Chondrocyte (in vitro differentiated cells): ENCODE measurements at places on chromosomes 6 and 20. TPM values are rescaled to one million over a fixed set of nuclear protein-coding genes. Genes with fewer than 3 reads are reported as not detected.

- H3K36me3 ChIP-seq = peaks cover 2% of the 10 kb centered on the region
- H3K4me3 ChIP-seq = no peak overlapping the region
- no peak for DNase-seq
- no peak overlapping the region for H3K27ac ChIP-seq
Measured at GRCh38 chr6:89398762-89399525, 13.1 kb downstream of the RRAGD start.

GRCh38 chr6:155400654-155400965, 55.0 kb downstream of the NOX3 start:
- H3K27me3 ChIP-seq = no peaks in the 10 kb centered on the region
- no peak overlapping the region for H3K27ac ChIP-seq
- no peaks in the 10 kb centered on the region for H3K36me3 ChIP-seq

DNA sequence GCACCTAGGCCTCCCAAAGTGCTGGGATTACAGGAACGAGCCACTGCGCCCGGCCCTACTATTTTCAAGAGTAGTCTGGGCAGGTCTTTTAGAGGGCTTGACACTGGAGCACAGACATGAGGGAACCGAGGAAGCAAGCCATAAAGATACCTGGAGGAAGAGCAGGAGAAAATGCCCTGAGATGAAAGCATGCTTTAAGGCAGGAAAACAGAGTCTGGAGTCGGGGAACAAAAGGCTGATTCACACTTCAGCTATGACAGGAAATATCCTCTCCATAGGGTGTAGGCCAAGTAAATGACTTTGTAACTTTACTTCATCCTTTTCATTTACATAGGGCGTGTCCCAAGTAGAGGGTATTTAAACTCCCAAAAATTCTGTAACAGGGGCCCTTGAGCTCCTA, 4.3 kb upstream of the SERINC3 start:
- no peak overlapping the region for H3K4me3 ChIP-seq
- H3K36me3 ChIP-seq = no peaks in the 10 kb centered on the region
- H3K27me3 ChIP-seq = no peaks in the 10 kb centered on the region
- H3K4me1 ChIP-seq = peaks cover 18% of the 10 kb centered on the region
- no peak for DNase-seq

- peaks cover 39% of the 10 kb centered on the region for H3K4me1 ChIP-seq
- H3K4me3 ChIP-seq = no peak overlapping the region
- peaks cover under 1% of the 10 kb centered on the region for H3K36me3 ChIP-seq
- H3K27ac ChIP-seq = no peak overlapping the region
- DNase-seq = no peak
- no peaks in the 10 kb centered on the region for H3K27me3 ChIP-seq
Measured at GRCh38 chr20:49165611-49166010, 22.5 kb downstream of the STAU1 start.

DNA sequence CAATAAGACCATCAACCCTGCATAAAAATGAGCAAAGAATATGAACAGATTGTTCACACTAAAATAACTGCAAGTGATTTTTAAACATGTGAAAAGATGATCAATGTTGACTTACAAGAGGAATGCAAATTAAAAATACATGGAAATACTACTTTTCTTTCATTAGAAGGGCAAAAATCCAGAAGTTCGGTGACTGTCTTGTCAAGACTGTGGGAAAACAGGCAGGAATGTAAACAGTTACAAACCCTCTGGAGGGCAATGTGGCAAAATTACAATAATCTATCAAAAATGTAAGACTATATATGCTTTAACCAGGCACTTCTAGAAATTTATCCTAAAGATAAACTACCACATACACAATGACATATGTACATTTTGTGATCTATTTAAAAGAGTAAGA, 86.7 kb downstream of the TNFAIP3 start:
- no peak overlapping the region for H3K4me3 ChIP-seq
- no peak for DNase-seq
- H3K27ac ChIP-seq = no peak overlapping the region

DNA sequence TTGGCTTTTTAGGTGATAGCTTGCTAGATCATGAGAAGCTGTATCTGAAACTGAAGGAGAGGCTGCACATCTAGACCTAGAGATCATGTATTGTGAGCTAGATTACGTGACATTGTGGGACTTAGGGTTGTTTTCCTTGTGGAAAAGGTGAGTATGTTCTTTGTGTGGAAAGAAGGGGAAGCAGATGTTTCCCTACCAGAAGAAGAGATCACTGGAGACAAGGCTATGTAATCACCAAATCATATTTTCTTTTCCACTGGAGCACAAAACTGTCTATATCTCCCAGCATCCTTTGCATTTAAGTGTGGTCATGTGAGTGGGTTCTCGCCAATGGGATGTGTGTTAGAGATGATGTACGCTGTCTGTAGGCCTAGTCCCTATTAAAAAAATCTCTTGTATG, 7.0 kb upstream of the EPB41L2 start:
- no peak for DNase-seq
- no peak overlapping the region for H3K27ac ChIP-seq
- no peaks in the 10 kb centered on the region for H3K36me3 ChIP-seq
- H3K4me1 ChIP-seq = no peaks in the 10 kb centered on the region
- H3K27me3 ChIP-seq = no peaks in the 10 kb centered on the region
- H3K4me3 ChIP-seq = no peak overlapping the region

- peaks cover 2% of the 10 kb centered on the region for H3K27me3 ChIP-seq
- no peaks in the 10 kb centered on the region for H3K36me3 ChIP-seq
- no peak overlapping the region for H3K27ac ChIP-seq
- no peaks in the 10 kb centered on the region for H3K4me1 ChIP-seq
- no peak overlapping the region for H3K4me3 ChIP-seq
Measured at GRCh38 chr6:120405947-120406346, 928.3 kb downstream of the TBC1D32 start.

- H3K4me3 ChIP-seq = no peak overlapping the region
- peaks cover 26% of the 10 kb centered on the region for H3K4me1 ChIP-seq
- H3K27ac ChIP-seq = no peak overlapping the region
- H3K27me3 ChIP-seq = no peaks in the 10 kb centered on the region
Measured at GRCh38 chr6:149346078-149346477, 28.6 kb downstream of the TAB2 start.

- peaks cover 4% of the 10 kb centered on the region for H3K27me3 ChIP-seq
- no peak overlapping the region for H3K27ac ChIP-seq
- H3K36me3 ChIP-seq = no peaks in the 10 kb centered on the region
- peaks cover 15% of the 10 kb centered on the region for H3K4me1 ChIP-seq
Measured at GRCh38 chr6:127192911-127193541, 73.6 kb upstream of the RNF146 start.

GRCh38 chr6:79718509-79719247, 87.5 kb downstream of the SH3BGRL2 start:
- DNase-seq = no peak
- peaks cover 21% of the 10 kb centered on the region for H3K27me3 ChIP-seq
- H3K4me3 ChIP-seq = no peak overlapping the region
- no peak overlapping the region for H3K27ac ChIP-seq

GRCh38 chr6:2665146-2666070, 85.3 kb downstream of the MYLK4 start:
- H3K27ac ChIP-seq = peak overlapping the region; percentile 19
- peaks cover 26% of the 10 kb centered on the region for H3K4me1 ChIP-seq
- H3K36me3 ChIP-seq = no peaks in the 10 kb centered on the region
- no peaks in the 10 kb centered on the region for H3K27me3 ChIP-seq

DNA sequence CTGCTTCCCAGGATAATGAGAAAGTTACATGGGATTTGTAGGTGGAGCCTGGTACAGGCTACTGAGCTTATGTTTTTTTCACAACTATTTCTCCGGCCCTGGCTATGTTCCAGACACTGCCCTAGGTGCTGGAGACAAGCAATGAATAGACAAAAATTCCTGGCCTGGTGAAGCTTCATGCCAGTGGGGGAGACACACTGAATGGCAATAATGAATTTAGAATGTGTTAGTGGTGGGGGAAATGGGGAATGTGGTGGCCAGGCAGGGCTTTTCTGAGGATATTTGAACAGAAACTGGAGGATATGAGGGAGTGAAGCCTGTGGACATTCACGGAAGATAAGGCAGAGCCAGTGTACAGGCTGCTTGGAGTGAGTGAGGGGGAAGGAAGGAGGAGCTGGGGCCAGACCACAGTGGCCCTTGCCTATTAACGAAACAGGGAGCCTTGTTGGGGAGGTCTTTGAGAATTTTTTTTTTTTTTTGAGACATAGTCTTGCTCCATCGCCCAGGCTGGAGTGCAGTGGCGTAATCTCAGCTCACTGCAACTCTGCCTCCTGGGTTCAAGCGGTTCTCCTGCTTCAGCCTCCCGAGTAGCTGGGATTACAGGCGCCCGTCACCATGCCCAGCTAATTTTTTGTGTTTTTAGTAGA, 6.6 kb downstream of the FOXS1 start:
- DNase-seq = no peak
- H3K27me3 ChIP-seq = no peaks in the 10 kb centered on the region
- peaks cover 2% of the 10 kb centered on the region for H3K36me3 ChIP-seq
- peaks cover 38% of the 10 kb centered on the region for H3K4me1 ChIP-seq

DNA sequence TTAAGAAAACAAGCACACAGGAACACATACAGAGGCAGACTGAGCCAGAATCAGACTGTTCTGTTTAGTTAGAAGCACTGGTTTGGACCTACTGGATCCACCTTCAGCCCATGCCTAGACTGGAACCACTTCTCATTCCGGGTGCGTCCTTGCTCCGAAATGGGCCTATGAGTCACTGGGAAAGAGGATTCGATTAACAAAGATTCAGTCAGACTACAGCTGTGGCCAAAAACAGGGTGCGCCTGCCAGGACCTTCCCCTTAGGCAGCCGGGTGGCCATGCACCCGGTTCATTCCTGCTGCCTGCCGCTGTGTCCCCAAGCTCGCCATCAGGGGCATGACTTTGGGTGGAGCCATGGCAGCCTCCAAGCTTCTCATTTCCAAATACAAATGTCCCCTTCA, 14.5 kb upstream of the KCNK5 start:
- H3K27me3 ChIP-seq = peaks cover 7% of the 10 kb centered on the region
- no peak overlapping the region for H3K27ac ChIP-seq
- H3K36me3 ChIP-seq = no peaks in the 10 kb centered on the region
- H3K4me1 ChIP-seq = no peaks in the 10 kb centered on the region

GRCh38 chr6:148835920-148836441, 89.2 kb downstream of the UST start:
- H3K36me3 ChIP-seq = no peaks in the 10 kb centered on the region
- DNase-seq = no peak
- H3K4me3 ChIP-seq = no peak overlapping the region
- peak overlapping the region; percentile 45 for H3K27ac ChIP-seq
- H3K4me1 ChIP-seq = peaks cover 37% of the 10 kb centered on the region
- no peaks in the 10 kb centered on the region for H3K27me3 ChIP-seq

GRCh38 chr6:158879180-158879579, 60.0 kb upstream of the EZR start:
- H3K36me3 ChIP-seq = peaks cover 13% of the 10 kb centered on the region
- H3K4me3 ChIP-seq = no peak overlapping the region
- H3K27me3 ChIP-seq = no peaks in the 10 kb centered on the region
- H3K4me1 ChIP-seq = no peaks in the 10 kb centered on the region
- no peak for DNase-seq

GRCh38 chr6:145863366-145863765, 48.8 kb upstream of the FBXO30 start:
- H3K4me3 ChIP-seq = no peak overlapping the region
- no peak for DNase-seq
- no peaks in the 10 kb centered on the region for H3K4me1 ChIP-seq
- H3K27ac ChIP-seq = no peak overlapping the region
- no peaks in the 10 kb centered on the region for H3K27me3 ChIP-seq

GRCh38 chr6:32109114-32109764, at the start of gene TNXB:
TSS of gene TNXB (minus strand) at chr6:32109338. CDS start at chr6:32098198, 11,140 bp downstream.
- peak within 1 kb of the TSS; percentile 56 for H3K4me3 ChIP-seq
- peaks cover 32% of the 10 kb centered on the region for H3K4me1 ChIP-seq
- H3K27me3 ChIP-seq = peaks cover 16% of the 10 kb centered on the region

DNA sequence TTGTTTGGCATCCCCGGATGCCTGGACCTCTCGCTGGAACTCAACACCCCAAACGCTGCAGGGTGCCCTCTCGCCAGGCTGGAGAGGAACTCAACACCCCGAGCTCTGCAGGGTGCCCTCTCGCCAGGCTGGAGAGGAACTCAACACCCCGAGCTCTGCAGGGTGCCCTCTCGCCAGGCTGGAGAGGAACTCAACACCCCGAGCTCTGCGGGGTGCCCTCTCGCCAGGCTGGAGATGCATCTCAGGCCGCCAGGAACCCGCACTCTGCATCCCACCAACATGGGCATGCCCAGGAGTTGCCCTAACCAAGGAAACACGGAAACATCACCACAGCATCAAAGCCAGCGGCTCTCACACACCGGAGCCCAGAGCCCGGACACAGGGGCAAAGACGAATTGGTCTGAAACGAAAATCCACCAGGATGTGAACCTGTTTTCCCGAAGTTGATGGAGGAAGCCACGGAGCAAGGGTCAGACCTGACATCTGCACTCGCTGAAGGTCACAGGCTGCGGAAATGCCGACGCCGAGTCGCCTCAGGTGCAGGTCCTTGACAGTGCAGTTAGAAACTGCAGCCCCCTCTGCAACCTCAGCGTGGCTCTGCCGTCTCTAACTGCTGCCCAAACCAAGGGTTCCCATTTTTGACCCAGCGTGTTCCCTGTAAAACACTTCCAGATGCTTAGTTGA, 37.5 kb downstream of the DLL1 start:
- H3K27ac ChIP-seq = no peak overlapping the region
- H3K4me1 ChIP-seq = no peaks in the 10 kb centered on the region
- no peak for DNase-seq
- peaks cover 33% of the 10 kb centered on the region for H3K27me3 ChIP-seq

GRCh38 chr6:149963212-149963461, 606 bp upstream of the ULBP1 start:
- peaks cover 29% of the 10 kb centered on the region for H3K4me1 ChIP-seq
- peak overlapping the region; percentile 99 for H3K4me3 ChIP-seq
- no peaks in the 10 kb centered on the region for H3K36me3 ChIP-seq

DNA sequence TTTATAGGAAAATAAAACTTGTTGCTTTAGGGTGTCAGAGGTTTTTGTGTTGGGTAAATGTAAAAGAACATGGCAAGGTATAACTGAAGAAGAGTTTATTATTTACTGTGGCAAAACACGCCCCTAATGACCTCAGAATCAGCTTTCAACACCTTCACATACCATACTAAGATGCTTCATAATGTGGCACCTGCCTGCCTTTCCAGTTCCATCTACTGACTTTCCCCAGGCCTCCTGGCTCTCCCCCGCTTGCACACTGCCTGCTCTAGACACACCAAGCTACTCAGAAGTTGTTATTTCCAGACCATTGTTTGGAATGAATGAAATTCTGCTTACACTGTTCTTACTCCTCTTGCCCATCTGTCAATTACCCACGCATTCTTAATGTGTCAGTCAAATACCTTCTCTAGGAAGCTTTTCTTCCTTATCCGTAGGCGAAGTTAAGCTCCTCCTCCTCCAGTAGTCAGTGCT, 1.8 kb downstream of the TIAM2 start:
- no peak for DNase-seq
- no peaks in the 10 kb centered on the region for H3K36me3 ChIP-seq
- no peak overlapping the region for H3K27ac ChIP-seq
- no peaks in the 10 kb centered on the region for H3K27me3 ChIP-seq

CDSN gene
- total RNA-seq = 0.12 TPM in 1 of 3 replicates, not detected in the others

EDN3 gene
- total RNA-seq = 0.55 to 0.59 TPM in 2 of 3 replicates, not detected in the other

CLVS2 gene
- not detected in 3 replicates for total RNA-seq

TRIM40 gene
- total RNA-seq = not detected in 3 replicates

HLA-DRB5 gene
- total RNA-seq = not detected in 3 replicates

MLIP gene
- 1.5 TPM in 1 of 3 replicates, not detected in the others for total RNA-seq

KCNK5 gene
- total RNA-seq = not detected in 3 replicates

OR2J3 gene
- not detected in 3 replicates for total RNA-seq

LMBRD1 gene
- 28.7 to 36.1 TPM (median 28.8 TPM) in 3 replicates for total RNA-seq

CEP162 gene
- 4.5 to 10.1 TPM (median 5.1 TPM) in 3 replicates for total RNA-seq

HSPA1L gene
- 0.89 to 1.5 TPM (median 1.00 TPM) in 3 replicates for total RNA-seq

FLRT3 gene
- 1.5 to 1.7 TPM (median 1.7 TPM) in 3 replicates for total RNA-seq

IL17A gene
- not detected in 3 replicates for total RNA-seq

NFS1 gene
- total RNA-seq = 26.8 to 29.3 TPM (median 27.8 TPM) in 3 replicates

ADGRF1 gene
- total RNA-seq = not detected in 3 replicates
